ENCODE measurements at places on chromosomes 7 and 10.

GRCh38 chr10:76138286-76138685 lies 706.9 kb downstream of the LRMDA start:
- no peak for DNase-seq

DNA sequence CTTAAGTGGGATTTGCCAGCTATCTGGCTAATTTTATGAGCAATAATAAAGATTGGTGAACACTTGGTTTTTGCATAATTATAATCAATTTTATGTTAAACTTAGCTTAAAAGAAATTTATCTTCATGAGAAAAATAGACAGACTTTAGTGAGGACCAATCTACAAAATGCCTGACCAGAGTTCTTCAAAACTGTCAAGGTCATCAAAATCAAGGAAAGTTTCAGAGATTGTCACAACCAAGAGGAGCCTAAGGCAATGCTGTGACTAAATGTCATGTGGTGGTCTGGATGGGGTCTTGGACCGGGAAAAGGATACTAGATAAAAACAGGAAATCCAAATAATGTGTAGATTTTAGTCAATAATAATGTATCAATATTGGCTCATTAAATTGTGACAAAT lies 17.7 kb upstream of the FAM170B start:
- no peak for DNase-seq

- DNase-seq: peak; percentile 39
Observed at GRCh38 chr10:17454161-17455014, at the start of gene ST8SIA6. Gene ST8SIA6 (minus strand): TSS chr10:17454595. CDS start chr10:17454255, 340 bp downstream.

GRCh38 chr7:23246555-23246954 lies at the start of gene GPNMB:
Gene GPNMB (plus strand): TSS chr7:23246775. CDS start chr7:23246858, 83 bp downstream.
- DNase-seq: peak; percentile 91

DNA sequence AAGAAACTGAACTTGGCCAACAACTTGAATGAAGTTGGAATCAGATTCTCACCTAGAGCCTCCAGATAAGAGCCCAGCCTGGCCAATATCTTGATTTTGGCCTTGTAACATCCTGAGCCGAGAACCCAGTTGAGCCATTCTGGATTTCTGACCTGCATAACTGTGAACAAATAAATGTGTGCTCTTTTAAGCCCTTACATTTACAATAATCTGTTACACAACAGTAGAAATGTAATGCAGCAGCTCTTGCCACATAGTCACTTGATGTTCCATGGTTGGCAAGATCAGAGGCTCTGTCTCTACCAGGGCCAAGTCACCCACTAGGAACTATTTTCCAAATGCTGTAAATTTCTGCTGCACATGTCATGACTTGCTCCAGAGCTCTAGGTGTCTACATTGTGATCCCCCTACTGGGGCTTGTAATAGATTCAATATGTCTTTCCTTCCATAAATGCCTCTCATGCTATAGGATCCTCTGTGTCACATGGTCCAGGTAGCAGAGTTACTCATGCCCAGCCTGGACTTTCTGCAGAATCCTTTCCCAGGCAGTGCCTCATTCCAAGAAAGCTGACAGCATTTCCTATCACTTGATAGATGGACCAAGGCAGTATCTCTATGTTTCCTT lies 11.4 kb upstream of the RBM20 start:
- peak; percentile 21 for DNase-seq

GRCh38 chr10:14385596-14386593 lies 55.2 kb upstream of the FRMD4A start:
- DNase-seq: peak; percentile 84

DNA sequence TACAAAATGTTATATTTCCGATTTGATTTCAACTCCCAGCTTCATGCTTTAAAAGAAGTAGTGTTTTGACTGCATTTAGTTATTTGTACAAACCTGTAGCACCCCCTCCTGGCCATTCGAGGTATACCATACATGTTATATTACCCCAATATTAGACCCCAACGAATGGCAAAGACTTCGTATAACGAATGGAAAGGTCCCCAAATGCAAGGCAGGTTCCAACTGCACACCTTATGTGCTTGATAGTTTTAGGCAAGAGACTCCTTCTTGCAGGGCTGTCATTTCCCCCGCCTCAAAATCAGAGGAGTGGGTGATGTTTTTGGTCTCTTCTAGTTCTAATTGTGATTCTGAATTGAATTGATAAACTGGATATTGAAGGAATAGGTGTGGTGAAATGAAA lies 101.1 kb upstream of the TARP start:
- DNase-seq: peak; percentile 28

GRCh38 chr7:16630654-16631053 lies 14.9 kb downstream of the ANKMY2 start:
- no peak for DNase-seq

- no peak for DNase-seq
Observed at GRCh38 chr7:112082306-112082705, 123.9 kb downstream of the DOCK4 start.

DNA sequence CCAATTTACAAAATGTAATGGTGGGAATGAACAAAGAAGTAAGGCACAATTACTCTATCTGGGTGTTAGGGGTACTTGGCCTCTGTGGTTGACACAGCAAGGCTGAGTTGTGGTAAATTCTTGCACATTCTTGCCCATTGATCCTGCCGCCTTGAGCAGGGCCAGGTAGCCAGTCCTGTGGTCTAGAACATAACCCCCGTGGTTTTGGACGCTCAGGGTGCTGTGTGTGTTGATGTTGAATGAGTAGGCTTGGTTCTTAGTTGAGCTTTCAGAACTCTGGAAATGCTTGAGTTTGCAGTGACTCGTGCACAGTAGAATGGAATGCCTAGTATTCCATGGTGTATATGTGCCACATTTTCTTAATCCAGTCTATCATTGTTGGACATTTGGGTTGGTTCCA lies 42.3 kb upstream of the CDHR3 start:
- DNase-seq: peak; percentile 55

- peak; percentile 93 for DNase-seq
Observed at GRCh38 chr7:42247301-42247700, 10.3 kb upstream of the GLI3 start.

GRCh38 chr10:27857616-27858015 lies 112.0 kb upstream of the MKX start:
- DNase-seq: no peak

DNA sequence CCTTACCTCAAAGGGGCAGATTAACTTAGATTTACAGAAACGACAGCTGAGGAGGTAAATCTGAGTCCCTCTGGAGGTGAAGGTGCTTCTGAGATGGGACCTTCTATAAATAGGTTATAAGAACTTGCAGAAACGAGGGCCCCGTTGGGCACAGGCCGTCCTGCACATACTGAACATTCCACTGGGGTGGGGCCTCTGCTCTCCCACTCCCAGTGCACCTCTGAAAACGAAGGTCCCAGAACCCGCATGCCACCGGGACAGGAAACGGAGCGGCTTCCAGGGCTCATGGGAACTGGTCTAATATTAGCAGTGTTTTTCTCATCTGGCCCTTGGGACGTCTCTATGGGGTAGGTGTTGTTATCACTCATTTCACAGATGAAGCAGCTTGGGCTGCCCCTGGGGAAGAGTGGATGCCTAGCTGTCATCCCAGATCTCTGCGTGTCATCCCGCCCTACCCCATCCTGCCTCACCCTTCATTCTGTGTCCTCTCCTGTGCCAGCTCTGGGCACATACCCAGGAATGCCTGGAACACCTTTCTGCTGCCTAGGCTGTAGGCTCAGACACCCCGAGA lies 19.6 kb downstream of the C10orf62 start:
- DNase-seq: no peak

GRCh38 chr10:71622154-71622526 lies 97.4 kb downstream of the C10orf105 start:
- DNase-seq: peak; percentile 62

DNA sequence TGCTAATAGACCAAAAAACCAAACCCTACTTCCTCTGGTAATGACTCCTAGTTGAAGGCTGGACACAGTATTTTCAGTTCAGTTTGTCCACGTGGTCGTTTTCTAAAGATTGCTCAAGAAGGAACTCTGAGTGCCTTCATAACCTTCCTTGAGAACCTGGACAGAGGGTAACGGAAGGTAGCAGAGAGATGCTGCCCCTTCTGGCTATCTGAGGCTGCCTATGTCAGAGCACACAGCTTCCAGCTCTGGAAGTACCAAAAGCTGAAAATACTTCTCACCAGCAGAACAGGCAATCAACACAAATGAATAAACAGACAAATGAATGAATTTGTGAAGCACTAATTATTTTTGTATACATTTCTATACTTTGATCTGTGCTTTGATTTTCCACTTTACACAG lies 85.2 kb downstream of the AMPH start:
- DNase-seq: no peak

- DNase-seq: no peak
Observed at GRCh38 chr10:132687893-132688579, 97.9 kb downstream of the NKX6-2 start.

DNA sequence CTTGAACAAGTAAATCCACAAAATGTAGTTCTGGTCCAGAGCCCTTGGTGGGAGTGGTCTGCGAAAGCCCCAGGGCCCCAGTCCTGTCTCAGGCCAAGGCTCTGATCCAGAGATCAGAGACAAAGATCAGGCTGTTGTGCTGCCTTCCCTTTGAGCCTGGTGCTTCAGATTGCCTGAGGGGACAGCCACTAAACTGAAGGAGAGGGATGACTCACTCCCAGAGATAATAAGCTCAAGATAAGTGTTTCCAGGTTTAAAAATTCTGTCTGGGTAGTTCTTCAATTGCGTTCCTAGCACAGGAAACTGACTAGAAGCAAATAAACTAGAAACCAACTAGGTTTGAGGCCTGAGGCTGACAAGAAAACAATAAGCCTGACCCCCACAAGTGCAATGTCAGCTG lies 190.2 kb downstream of the RAMP3 start:
- peak; percentile 19 for DNase-seq

- DNase-seq: peak; percentile 5
Observed at GRCh38 chr7:32539919-32540531, 44.7 kb downstream of the AVL9 start.

- DNase-seq: no peak
Observed at GRCh38 chr7:14583518-14583917, 319.0 kb downstream of the DGKB start.

DNA sequence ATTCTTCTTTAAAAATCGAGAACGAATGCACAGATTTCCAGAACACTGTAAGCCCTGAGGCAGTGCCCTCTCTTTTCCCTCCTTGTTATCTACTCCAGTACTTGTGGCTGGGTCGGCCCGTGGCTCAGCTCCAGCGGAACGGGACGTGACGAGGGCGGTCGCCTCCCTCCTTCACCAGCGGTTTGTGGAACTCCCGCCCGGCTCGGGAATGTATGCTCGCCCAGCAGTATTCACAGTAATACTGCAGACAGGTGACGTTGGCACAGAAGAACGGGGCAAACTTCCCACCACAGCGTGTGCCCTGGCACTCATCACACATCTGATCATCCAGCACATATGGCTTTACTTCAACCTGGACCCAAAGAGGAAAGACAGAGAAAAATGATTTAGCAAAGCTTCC lies 128.5 kb downstream of the BTAF1 start:
- DNase-seq: no peak

- DNase-seq: peak; percentile 6
Observed at GRCh38 chr7:114293289-114294012, 121.2 kb upstream of the FOXP2 start.

GRCh38 chr7:9958486-9958885 lies 1015.2 kb upstream of the PHF14 start:
- DNase-seq: no peak

- no peak for DNase-seq
Observed at GRCh38 chr7:48355346-48355745, 184.1 kb downstream of the ABCA13 start.

DNA sequence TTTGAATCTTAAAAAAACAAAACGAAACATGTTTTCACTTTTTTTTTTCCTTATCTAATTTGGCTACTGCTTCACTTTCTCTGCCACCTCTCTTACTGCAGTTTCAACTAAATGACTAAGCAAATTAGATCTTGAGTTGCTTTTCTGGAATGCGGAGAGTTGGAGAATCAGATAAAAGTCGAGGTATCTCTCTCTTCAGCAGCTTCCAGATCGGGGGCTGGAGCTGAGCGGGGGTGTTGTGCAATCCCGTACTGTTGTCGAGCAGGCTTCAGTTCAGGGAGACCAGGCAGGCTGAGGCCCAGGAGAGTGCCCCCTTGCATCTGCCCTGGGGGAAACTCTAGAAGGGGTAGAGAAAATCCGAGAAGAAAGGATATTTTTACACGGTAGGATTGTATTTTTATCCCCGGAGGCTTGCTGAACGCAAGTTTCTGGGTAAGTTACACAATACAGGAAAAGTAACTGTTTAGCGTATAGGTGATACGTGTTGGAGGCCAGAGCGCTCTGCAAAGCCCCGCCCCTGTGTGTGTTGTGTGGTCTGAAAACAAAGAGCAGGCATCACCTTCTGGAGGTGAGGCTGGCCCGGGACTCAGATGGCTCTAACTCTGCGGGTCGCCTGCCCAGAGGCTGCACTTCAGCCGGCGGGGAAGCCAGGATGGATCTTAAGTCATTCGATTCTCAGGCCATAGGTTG lies 116.6 kb downstream of the KLF6 start:
- DNase-seq: peak; percentile 83

DNA sequence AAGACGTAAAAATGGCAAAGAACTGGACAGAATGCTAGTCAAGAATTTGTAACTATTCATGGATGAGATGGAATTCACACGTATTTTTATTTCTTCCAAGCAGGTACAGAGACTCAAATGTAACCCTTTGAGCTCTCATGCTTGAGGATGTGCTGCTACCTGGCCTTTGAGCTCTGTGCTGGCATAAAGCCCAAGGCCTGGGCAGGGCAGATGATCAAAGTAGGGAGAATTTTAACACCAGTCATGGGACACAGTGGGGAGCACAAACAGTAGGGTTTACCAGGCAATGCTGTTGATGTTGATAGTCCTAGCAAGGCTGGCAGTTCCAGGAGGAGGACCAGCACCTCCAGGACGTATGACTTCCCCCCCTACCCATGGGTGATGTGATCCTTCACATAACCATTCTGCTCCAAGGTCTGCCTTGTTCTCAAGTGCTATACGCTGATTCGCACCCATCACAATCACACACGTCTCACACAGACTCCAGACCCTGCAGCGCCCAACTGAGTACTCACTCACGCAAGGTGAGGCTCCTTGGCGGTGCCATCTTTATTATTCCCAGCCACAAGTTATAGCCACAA lies 48.6 kb upstream of the DLG5 start:
- no peak for DNase-seq

DNA sequence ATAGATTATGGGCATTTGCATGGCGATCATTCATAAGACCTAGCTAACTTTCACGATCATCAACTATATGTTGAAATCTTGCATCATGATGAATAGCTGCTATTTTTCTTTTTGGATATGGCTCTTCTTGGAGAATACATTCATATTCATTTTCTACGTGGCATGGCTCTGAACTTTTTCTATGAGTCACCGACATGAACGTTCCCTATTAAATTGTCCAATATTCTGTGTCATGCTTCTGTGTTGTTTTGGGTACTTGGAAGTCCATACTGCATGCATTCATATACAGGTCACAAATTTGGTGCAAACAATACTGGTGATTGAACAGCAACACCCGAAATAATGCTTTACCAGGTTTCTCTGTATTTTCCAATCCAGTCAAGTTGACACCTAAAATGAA lies 37.9 kb upstream of the ANKRD1 start:
- DNase-seq: peak; percentile 20

All from fibroblast of upper back skin (primary cell).